ENCODE measurements at places on chromosomes 5 and 9.

GRCh38 chr5:82863266-82863665, 213.9 kb downstream of the TMEM167A start:
- DNase-seq, result no peak

GRCh38 chr5:143354025-143354424, 49.5 kb downstream of the NR3C1 start:
- DNase-seq, result no peak

- DNase-seq, result no peak
Observed at GRCh38 chr9:87529671-87530070, 32.0 kb downstream of the DAPK1 start.

DNA sequence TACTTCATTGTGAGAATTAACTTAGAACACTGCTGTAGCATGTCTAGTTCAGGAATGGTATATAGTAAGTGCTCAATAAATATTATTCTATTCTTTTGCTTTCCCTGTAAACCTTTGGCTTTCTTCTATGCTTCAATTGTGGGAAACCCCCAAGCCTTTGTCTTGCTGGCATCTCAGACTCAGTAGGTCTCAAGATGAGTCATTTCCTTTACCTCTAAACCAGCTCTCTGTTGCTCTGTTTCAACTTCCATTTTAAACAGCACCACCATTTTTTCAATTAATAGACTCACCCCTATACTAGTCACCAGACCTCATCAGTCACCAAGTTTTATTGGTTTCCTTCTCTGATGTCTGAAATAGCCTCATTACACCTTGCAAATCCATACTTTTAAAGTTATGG, 43.5 kb downstream of the DMAC1 start:
- DNase-seq, result no peak

Measured in fibroblast of the conjunctiva (primary cell).